Activated CD8-positive, alpha-beta memory T cell treated with anti-CD3 and anti-CD28 coated beads for 4 hours (primary cell): ENCODE measurements at places on chromosomes 2 and 18.

GRCh38 chr18:79528846-79529245 is 133.1 kb downstream of the NFATC1 start:
- peak; percentile 47 for DNase-seq

DNA sequence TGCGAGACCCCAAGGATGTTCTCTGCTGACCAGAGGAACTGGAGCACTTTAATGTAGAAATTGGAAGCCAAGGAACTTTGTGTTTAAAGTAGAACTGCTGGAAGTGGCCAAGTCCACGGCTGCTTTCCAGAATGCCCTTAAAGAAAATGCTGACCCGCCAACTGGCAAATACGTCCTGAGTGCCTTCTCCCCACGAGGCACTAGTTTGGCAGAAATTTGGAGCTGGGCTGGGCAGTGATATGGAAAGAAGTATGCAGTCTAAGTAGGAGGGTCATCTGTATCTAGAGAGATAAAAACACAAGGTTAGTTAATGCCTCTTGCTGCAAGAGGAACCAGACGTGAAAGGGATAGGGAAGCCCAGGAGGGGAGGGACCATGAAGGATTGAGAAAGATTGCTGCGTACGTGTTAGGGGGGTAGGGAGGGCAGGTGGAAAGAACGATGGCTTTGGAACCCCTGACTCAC is 59.3 kb upstream of the RFX8 start:
- no peak for DNase-seq

DNA sequence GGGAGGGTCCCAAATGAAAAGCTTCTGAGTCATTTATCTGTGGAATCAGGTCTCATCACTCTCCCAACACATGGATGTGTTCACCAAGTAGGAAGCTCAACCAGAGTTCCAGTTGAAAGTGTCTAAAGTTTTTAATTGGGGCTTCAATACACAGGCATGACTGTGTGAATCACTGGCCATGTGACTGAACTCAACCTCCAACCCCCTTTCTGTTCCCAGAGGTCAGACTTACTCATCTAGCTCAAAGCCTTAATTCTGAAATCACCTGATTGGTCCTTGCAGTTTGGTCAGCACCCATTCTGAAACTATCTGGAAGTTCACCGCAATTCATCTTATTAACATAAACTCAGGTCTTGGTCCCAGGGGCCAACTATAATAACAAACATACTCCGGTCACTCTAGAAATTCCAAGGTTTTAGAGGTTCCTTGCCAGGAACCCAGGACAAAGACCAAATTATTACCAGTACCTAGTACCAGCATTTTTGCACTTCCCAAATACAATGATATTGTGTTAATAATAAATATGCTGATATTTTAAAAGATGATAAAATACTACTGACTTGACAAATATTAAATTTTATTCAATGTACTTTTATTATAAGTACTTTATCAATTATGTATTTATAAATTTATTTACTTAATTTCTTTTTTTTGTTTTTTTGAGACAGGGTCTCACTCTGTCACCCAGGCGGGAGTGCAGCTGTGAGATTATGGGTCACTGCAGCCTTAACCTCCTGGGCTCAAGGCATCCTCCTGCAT is 10.7 kb upstream of the RBM45 start:
- no peak for DNase-seq

GRCh38 chr18:37501136-37501535 is 64.5 kb downstream of the CELF4 start:
- no peak for DNase-seq

DNA sequence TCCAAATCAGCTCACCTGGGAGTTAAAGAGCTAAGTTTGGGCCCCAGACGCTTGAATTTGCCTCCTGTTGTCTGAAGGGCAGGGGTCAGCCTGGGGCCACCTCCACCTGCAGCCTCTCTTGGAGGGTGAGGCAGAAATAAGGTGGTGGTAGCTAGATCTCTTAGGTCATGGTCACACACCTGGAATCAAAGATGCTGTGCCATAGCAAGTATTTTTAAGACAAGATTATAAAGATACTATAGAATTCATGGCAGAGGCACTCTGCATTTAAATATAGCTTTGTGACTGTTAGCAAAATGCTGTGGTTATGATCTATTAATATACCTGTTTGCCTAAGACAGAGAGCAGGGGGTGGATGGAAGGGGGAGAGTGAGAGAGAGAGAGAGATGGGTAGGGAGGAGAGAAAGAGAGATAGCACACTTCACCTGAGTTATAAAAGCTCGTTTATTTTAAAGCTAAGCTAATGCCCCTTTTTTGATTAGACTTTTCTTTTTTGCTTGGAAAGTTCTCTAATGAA is 242.7 kb downstream of the TMEM182 start:
- no peak for DNase-seq
